NCI-H345 (cell line): ENCODE measurements at places on chromosomes 1 and 21.

DNA sequence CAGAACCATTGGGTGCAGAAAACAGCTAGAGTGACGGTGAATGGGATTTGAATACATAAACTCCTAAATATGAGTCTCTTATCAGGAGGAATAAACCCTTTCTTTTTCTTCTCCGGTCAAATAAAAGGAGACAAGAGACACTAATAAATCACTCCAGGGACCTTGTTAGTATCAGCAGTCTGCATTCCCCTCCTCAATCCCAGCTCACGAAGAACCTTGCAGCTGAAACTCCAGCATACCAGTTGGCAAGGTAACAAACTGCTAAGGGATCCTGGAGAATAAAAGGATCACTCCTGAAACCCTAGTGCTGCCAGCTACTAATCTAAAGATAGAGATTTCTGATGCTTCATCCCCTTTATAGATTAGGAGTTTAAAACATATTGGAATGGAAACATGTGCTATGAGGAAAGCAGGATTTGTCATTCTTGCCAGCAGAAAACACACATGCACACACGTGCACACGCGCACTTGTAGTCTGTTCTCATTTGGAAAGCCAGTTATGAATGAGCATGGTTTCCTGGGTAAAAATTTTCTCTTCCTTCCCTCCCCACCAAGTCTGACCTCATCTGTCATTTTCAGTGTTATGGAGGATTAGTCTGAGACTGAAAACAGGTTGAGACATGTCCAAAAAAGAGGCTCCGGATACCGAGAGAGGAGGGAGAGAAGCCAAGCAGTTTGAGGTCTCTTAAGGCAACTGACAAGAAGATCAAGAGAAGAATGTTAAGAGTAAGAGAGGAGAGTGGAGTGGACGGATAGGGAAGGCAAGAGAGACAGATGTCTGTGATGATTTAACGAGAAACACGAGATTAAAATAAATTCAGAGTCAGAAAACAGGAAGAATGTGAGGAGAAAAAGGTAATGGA lies 10.9 kb downstream of the IER5 start:
- DNase-seq, result no peak

DNA sequence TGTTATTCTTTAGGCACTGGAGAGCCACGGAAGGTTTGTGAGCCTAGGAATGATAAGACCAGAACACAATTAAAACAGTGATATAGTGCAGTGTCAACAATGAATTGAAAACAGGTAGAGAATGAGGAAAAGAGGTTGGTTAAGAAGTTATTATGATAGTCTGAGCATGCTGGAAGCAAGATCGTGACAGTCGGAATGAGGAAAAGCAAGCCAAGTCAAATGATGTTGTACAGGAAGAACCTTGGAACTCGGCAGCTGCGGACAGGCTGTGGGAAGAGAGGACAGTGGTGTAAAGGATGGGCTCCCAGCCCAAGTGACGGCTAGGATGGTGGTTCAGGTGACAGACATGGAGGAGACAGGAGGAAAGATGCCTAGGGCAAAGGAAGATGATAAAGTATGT lies 25.6 kb downstream of the MTARC1 start:
- DNase-seq, result no peak

DNA sequence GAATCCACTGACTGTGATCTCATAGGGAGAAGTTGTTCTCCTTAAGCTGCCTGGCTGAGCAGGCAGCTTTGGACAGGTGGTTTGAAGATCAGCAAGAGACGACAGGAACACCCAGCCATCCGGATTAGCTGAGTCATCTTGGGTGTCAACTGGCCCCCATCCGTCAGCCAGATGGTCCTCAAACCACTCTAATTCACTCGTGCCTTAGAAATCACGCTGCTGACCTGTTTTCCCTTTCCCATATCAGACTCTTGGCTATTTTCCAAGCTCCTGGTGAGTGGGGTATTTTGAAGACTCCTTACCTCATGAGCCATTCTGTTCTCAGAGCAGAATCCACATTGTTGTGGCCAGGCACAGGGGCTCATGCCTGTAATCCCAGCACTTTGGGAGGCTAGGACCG lies 149.1 kb upstream of the L1TD1 start:
- peak; percentile 14 for DNase-seq

- DNase-seq, result no peak
Measured at GRCh38 chr1:73511038-73511437, 686.9 kb downstream of the LRRIQ3 start.

DNA sequence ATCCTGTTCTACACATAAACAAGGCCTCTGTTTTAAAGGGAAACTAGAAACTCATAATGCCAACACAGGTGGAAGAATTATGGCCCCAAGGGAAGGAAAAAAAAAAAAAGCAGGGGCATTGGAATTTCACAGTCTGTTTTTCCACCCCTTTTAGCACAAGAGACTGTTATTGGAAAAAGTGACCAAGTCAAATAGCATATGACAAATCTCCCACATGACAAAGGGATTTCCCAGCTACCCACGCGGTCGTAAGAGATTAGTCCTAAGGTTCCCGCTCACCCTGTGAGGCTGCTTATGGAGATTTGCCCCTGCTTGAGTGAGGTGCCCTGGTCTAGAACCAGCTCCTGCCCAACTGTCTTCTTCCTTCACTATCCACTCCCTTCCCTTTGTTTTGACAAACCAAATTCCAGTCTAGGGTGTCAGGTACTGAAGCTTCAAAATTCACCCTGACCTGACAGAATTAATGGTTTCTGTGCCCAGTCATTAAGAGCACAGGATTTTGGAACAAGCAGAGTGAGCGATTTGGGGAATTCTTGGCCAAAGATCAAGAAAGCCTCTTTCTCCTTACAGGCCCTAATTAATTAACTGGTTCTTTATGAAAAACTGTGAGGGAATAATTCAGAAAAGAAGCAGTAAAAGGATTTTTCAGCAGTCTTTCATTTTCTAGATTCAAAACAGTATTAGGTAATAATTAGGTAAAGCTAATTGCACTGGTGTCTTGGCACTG lies 107.3 kb downstream of the NMNAT2 start:
- no peak for DNase-seq

DNA sequence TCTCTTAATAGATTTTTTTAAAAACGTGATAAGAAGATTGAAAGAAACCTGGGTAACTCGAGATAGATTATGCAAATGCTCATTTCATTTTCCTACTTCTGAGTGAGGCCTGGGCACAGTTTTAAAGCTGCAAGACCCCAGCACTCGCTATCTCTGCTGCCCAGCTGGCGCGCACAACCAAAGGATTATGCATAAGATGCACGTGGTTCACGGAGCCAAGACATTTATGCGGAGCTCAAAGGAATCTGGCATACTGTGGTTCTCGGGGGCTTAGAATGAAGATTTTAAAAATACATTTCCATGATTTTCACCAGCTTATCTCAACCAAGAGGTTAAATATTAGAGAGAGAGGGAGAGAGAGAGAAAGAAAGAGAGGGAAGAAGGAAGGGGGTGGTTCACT lies 210.9 kb downstream of the DSCAM start:
- DNase-seq, result no peak

- peak; percentile 93 for DNase-seq
Measured at GRCh38 chr1:225453797-225454648, 26.2 kb upstream of the LBR start.

- DNase-seq, result no peak
Measured at GRCh38 chr1:47914218-47914938, 82.8 kb downstream of the TRABD2B start.

- DNase-seq, result peak; percentile 3
Measured at GRCh38 chr1:112614460-112615065, 4.4 kb downstream of the ST7L start.

DNA sequence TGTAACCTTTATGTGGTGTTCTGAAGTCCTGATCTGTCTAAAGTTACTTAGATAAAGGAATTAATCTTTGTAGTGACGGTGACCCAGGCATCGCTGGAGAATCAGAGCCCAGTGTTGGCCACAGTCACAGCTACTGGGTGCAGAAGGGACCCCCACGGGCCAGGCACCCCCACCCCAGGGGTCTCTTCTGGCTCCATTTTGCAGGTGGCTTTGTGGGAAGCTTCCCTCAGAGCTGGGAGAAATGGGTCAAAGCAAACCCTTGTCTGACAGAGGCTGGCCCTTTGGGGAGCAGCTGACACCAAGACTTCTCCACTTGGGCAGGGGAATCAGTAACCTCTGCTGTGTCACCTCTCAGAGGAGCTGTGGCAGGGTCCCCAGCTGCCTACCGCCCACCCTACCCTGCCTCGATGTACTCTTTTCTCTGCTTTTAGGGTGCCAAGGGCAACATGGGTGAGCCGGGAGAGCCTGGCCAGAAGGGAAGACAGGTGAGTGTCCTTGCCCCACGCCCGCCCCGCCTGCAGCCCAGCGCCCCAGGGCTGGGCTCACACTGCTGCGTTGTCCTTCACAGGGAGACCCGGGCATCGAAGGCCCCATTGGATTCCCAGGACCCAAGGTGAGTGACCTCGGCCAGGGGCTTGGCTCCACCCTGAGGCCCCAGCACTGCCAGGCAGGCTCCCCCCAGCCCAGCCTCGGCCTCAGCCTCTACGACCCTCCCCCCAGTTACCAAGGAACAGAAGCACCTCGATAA lies 17.7 kb downstream of the COL6A2 start:
- no peak for DNase-seq

- no peak for DNase-seq
Measured at GRCh38 chr21:46064870-46065214, 33.1 kb upstream of the COL6A2 start.

GRCh38 chr1:199287647-199288046 lies 648.8 kb downstream of the PTPRC start:
- DNase-seq, result no peak

DNA sequence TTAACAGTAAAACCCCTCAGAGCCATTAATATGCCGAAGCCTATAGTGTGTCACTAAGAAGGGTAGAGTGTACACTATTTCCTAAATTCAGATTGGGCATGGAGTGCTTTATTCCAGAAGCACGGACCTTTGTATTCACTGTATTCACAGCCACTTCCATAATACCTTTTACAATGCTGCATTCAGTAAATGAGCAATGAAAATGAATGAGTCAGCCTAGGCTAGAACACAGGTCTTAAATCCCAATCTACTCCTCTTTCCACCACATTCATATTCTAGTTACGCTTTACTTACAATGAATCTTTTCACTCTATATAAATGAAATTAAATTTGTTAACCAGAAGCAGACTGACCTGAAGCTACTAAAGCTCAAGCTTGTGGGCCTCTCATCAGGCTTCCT lies 13.0 kb upstream of the GORAB start:
- DNase-seq, result no peak

DNA sequence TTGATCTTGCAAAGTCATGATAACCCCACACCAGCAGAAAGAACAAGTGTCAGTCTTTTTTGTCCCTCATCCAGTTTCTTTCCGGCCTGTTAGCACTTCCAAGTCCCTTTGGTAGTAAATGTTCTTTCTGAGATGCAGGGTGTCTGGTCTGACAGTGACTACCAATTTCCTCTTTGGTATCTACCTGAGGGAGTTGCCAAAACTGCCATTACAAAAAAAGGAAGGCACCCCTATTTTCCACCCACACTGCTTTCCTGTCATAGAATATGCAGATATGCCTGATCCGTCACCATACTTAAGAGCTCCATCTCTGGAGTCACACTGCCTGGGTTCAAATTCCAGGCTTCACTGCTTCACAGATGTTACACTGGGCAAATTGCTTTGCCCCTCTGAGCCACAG lies 72.4 kb downstream of the ZNF281 start:
- no peak for DNase-seq

- DNase-seq, result peak; percentile 80
Measured at GRCh38 chr21:33948096-33948950, 32.7 kb upstream of the ATP5PO start.

- no peak for DNase-seq
Measured at GRCh38 chr1:56856186-56856585, 1.6 kb downstream of the C8A start.

DNA sequence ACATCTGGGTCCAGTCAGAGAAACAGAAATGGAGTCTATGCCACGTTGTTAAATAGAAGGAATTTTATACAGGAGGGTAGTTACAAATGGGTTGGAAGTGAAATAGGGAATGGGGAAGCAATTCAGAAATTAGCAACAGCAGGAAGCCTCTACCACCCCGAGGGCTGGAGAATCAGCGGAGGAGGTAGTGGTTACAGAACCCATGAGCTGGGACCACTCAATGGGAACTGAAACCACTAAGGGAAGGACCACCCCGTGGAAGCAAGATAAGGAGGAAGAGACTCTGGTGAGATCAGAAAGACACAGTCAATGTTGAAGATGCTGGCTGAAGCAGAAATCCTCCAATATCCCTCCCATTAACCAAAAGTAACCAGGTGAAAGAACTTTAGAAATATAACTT lies 15.5 kb upstream of the MAST2 start:
- DNase-seq, result no peak

DNA sequence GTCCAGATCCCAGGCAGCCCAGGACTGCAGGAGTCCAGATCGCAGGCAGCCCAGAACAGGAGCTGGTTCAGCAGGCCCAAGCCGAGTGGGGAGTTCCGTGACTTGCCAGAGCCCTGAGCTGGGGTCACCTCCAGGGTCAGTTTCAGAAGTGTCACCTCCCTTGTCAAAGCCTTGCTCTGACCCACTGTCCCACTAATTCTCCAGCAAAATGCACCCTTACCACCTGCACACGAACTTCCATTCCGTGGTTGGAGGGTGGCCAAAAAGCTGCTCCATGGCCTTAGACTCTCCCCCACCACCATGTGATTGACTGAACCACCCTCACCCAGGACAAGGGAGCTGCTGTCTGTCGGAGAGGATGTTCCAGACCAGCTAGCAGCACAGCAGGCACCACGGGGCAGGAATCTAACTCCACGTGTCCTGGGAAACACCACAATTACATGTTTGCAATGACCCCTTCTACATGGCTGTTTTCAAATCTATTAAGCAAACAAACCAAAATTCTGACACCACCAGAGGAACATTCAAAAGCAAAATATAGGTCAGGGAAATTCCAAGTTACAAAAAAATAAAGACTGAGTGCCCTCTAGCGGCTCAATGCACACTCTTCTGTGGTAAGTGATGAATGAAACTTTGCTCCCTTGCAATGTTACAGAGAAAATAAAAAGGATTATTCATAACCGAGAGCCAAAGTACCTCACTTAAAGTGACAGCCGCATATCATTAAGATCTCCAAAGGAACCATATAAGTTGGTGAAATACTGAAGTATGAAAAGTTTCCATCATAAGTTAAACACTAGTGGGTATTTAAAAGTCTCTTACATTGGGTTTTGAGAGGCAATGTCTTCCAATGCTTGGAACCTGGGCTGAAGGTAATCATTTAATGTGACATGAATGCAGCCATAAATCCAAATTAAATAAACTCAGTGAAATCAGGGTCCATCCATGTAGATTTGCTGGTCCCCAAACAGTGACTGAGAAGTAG lies 76.3 kb downstream of the NPHP4 start:
- DNase-seq, result no peak
